ENCODE measurements at places on chromosomes 5 and 9.

DNA sequence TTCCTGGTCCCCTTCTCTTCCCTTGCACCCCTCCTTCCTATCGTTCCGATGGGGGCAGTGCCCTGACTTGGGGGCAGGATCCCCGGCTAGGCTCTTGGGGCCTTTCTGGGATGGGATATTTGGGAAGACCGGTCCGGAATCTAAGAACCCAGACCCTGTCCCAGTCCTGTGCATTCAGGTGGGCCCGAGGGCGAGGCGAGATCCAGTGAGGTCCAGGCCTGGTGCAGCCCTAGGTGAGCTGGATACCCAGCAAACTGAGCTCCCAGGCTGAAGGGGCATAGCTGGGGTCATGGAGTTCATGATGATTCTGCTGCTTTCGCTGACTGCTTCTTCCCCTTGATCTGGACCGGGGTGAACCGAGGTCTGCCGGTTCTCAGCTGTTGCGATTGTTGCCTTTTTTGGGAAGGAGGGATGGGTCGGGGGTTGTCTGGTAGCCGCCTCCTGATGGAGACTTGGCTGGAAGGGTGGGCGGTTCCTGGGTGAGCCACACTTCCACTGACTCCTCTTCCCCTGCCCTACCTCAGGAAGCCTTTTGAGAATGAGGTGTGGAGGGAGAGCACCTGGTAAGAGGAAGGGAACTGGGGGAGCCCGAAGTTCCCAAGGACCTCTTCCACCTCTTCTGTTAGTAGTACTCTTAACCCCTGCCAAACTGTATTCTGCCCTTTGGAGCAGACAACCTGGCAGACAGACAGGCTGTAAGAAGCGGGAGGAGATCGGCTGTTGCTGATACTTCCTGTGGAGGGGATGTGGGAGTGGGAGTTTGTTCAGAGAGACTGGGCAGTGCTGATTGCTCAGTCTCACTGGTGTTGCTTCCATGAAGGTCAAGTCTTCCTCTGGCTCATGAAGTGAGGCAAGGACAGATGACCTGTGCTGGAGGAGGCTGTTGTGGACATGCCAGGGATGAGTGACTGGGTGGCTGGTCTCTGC lies 1.0 kb downstream of the LRRC8A start:
- no peak for DNase-seq

- DNase-seq, result no peak
Observed at GRCh38 chr9:16720386-16720785, 150.1 kb downstream of the BNC2 start.

DNA sequence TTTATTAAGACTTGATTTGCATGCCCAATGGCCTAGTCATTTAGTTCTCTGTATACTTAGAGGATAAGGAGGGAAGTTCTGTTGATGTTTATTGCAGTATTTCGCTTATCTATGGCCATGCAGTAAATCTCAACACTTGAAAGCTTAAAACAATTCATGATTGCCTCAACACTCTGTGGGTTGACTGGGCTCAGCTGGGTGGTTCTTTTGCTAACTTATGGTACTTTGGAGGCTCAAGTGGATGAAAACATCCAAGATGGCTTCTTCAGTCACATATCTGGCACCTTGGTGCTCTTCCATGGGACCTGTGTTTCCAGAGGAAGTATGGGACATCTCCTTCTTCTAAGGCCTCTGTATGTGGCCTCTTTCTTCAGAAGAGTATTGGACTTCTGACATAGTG lies 10.3 kb upstream of the ROR2 start:
- no peak for DNase-seq

DNA sequence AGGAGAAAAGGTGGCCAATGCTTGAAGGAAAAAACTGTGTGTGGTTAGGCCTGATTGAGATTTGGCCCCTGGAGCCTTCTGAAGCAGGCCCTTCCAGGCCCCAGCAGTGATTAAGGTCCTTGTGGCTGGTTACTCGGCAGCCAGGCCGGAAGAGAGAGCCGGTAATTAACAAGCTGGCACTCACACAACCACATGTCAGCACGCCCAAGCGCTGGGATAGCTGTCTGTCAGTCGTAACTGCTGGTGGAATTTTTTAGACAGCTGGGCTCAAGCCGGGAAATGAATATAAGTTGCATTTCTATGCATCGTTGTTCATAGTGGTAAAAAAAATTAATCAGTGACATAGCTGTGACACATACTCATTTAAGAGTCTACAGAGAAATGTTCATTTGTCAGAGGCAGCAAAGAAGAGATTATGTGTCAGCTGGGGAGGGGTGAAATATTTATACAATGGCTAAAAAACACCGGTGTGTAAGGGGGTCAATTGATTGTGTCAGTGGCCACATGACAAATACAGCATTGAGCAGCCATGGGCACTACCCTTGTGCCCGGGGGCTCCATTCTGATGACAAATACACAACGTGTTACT lies 13.7 kb upstream of the ARAP3 start:
- no peak for DNase-seq

DNA sequence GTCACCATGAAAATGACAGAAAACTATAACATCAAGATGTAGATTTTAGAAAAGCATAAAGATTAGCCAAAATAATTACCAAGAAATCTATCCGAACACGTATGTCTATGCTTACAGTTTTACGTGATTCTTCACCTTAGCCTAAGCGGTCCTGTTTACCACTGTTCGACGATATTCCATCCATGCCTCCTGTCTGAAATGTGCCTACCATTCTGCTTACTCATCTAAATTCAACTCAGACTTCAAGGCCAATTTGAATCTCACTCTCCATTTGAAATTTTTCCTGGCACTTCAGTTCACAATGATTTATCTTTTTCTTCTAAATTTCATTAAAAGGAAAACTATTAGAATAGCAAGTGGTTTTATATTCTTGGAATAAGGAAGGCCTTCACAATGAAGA lies 15.4 kb downstream of the ZDHHC21 start:
- no peak for DNase-seq

GRCh38 chr5:124157320-124157719 lies 589.1 kb downstream of the ZNF608 start:
- DNase-seq, result no peak

- no peak for DNase-seq
Observed at GRCh38 chr5:65674749-65675148, 47.2 kb downstream of the SGTB start.

GRCh38 chr9:132242621-132243155 lies 80.8 kb downstream of the NTNG2 start:
- no peak for DNase-seq

GRCh38 chr9:104986096-104986495 lies 58.1 kb upstream of the ABCA1 start:
- no peak for DNase-seq

GRCh38 chr5:78756858-78757257 lies 108.3 kb upstream of the LHFPL2 start:
- no peak for DNase-seq

DNA sequence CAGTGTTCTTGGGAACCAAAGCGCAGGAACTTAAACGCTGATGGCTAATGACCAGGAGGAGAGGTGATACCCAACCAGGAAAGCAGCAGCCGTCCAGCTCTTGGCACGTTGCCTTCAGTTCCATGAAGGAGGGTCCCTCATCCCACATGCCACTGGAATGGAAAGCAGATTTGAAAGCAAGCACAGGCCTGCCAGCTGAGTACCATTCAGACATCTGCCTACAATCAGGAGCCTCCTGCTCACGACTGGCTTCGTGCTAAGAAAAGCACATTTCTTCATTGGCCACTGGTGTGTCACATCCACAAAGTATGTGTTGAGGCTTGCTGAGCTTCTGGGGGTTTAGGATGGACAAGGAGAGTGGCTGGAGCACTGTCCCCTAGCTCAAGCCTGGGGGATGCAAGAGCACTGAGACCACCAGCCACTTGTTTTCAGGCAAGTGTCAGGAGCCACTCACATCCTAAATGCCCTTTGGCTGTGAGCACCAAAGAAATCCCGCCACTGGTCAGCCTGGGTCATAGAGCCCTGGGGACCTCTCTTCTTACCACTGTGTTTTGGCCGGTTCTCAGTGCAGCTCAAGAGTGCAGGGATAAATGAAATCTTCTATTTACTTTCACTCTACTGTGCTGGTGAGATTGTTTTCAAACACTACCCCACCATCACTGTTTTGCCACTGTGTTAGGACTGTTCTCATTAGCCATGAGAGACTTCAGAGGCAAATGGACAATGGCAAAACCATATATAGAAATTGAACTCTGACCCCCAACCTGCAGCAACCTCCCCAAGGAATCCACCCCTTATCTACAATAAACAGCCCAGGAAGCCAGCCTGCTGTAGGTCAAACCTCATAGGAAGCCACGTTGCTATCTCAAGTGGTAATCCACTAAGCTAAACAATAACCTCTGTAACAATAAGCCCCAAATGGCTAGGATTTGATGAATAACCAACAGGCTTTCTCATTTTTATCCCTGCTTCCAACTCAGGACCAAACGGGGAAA lies 58.3 kb downstream of the MTX3 start:
- DNase-seq, result no peak

DNA sequence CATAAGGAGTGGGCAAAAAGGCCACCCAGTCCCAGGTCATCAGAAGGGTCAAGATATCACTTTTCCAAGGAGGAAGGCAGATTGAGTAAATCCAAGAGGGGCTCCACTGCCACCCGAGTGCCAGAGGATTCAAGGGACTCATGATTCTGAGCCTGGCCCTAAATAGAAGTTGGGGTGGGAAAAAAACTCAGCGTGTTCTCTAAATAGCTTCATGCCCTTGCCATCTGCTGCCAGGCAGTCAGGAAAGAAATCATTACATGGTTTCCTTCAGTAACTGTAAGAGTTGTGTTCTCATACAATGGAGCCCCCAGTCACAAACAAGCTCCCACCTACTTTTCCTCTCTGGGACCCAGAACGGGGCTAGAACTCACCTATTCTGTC lies 37.2 kb downstream of the SAR1B start:
- no peak for DNase-seq

DNA sequence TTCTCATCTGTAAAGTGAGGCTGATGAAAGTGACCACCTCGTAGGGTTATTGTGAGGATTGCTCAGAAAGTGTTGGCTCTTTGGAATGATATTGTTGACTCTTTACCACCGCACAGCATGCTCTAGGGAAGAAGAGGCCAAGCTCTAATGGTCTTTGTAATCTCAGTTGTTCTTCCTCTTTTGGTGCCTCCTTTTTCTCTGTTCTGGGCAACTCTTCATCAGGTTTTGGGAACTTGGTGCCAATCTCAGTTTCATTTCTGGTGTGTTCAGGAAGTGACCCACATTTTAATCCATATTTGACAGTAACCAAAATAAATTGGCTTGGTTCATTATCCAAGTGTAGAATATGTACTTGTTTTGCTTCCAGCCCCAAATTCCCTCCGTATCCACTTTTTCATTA lies 25.1 kb downstream of the ARHGAP26 start:
- no peak for DNase-seq

DNA sequence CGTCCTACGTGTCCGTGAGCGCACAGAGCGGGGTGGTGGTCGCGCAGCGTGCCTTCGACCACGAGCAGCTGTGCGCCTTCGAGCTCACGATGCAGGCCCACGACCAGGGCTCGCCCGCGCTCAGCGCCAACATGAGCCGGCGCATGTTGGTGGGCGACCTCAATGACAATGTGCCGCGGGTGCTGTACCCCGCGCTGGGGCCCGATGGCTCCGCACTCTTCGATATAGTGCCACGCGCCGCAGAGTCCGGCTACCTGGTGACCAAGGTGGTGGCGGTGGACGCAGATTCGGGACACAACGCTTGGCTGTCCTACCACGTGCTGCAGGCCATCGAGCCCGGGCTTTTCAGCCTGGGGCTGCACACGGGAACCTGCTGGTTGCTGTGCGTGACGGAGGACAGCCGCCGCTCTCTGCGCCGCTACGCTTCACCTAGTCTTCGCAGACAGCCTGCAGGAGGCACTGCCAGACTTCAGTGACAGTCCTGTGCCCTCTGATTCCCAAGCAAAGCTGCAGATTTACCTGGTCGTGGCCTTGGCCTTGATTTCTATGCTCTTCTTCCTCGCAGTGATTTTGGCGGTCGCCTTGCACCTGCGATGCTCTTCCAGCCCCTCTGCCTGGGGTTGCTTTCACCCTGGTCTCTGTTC lies 2.4 kb upstream of the PCDHGA12 start:
- DNase-seq, result no peak

- DNase-seq, result no peak
Observed at GRCh38 chr5:82320966-82321365, 42.8 kb upstream of the RPS23 start.

DNA sequence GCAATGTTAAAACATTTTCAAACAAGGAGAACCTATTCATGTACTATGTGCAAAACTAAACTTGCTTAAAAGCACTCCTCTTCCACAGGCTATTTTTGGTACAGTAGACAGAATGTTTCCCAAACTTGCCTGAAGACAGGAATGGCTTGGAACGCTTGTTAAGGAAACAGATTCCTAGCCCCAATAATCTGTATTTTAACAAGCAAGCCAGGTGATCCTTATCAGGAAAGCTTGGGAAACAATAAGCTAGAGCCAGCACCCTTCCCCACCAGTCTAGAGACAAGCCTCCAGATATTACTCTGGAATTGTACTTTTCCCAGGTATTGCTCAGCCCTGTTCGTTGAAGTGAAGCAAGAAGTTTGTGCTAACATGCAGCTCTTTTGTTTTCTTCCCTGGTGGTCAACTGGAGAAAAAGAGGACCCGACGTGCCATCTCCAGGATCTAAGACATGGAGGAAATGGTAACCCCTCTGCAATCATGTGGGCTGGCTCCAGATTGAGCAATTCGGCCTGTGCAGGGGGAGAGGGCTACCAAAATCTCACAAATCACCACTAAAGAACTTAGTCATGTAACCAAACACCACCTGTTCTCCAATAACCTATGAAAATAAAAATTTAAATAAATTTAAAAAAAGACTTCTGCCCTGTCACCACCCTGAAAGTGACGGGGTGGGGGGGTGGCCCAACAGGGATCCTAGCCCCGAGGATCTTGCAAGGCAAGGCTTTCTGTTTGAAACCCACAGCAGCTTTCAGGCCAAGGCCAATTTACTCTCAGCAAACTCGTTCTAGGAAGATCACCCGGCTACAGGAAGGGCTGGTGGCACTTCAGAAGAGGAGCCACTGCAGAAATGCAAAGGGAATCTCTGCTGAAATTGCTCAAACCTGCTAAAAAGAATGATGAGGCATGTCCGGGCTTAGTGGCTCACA lies 48.6 kb downstream of the SHB start:
- no peak for DNase-seq

GRCh38 chr5:133730346-133730745 lies 118.0 kb upstream of the FSTL4 start:
- DNase-seq, result no peak

DNA sequence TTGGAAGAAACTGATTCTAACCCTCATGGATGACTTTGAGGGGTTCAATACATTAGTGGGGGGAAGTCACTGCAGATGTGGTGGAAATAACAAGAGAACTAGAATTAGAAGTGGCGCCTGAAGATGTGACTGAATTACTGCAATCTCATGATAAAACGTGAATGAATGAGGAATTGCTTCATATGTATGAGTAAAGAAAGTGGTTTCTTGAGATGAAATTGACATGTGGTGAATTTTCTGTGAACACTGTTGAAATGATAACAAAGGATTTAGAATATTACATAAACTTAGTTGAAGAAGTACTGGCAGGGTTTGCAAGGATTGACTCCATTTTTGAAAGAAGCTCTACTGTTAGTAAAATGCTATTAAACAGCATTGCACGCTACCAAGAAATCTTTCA lies 113.0 kb downstream of the UGCG start:
- no peak for DNase-seq

All from HCT116 (cell line).